ENCODE measurements at places on chromosomes 13 and 19. TPM values are rescaled to one million over a fixed set of nuclear protein-coding genes. Genes with fewer than 3 reads are reported as not detected.

CCDC124 gene
- total RNA-seq: 98.7 TPM

ZNF723 gene
- total RNA-seq: not detected

PDE4C gene
- total RNA-seq: 11.4 TPM

CD209 gene
- 1.8 TPM for total RNA-seq

EXOC3L2 gene
- 0.72 TPM for total RNA-seq

TNFSF9 gene
- not detected for total RNA-seq

C13orf42 gene
- total RNA-seq: not detected

All from stomach (tissue), 19 donors.